ENCODE measurements at places on chromosomes 5 and 9. TPM values are rescaled to one million over a fixed set of nuclear protein-coding genes. Genes with fewer than 3 reads are reported as not detected.

DNA sequence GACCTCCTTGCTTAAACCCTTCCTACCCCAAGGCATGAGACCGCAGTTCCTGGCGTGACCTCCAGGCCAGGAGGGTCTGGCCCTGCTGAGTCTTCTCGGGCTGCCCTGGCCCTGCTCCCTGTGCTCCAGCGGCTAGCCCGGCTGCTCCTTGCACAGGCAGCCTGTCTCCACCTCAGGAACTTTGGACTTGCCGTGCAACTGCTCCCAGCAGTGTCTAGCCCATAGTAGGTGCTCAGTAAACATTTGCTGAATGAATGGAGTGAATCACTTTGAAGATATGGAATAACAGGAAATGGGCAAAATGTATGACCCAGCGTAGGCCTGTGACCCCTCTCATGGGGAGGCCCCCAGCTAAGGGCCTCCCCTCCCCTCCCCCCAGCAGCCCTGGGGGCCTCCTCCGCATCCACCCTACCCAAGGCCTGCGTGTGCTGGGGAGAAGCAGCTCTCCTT, 127.1 kb downstream of the ZNF354C start:
- ATAC-seq: no peak

DNA sequence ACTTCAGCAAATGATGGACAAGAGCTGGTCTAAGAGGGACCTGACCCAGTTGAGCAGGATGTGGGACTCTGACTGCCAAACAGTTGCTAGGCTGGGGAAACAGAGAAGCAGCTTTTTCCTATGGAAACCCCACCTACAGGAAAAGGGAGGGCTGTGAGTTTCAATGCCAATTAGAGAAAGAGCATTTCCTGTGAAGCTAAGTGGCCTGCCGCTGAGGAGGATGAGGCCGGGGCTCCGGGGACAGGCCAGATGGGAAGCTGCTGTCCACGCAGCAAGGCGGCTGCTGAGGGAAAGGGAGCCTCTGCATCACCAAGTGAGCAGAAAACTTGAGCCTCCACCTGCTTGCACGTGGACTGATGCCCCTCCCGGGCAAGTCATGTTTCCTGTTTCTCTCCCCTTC, at the start of gene PCDH12:
Gene PCDH12 (minus strand): TSS at position 90 of the 400 bp plus-strand sequence. CDS start 351 bp downstream, outside the sequence.
- peak; percentile 53 for ATAC-seq

GRCh38 chr9:117744856-117745389, 40.7 kb downstream of the TLR4 start:
- peak; percentile 33 for ATAC-seq

DNA sequence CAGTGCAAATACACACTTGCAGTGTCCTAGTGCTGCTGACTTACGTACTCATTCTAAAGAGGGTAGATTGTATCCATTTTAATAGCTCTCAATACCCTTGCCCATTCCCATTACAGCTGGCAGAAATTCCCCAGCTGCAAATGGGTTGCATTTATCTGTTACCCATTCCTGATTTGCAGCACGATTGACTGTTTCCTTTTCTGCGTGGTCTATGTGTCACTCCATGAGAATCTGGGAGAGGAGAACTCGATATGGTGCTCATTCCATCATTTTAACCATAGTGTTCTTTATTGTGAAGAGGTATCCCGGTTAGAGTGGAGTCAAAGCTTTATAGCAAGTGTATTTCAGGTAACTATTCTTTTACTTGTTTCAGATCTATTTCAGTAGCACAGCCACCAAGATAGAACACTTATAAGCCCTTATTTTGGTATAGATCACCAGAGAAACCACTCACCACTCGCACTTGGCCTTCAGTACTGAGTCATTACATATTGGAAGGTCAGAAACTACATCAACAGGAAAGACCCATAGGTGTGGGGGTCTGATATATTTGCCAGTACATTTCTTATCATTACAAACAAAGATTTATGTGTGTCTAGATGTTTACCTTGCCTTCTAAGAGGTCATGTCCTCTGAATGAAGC, 139.5 kb downstream of the MUSK start:
- ATAC-seq: no peak

DNA sequence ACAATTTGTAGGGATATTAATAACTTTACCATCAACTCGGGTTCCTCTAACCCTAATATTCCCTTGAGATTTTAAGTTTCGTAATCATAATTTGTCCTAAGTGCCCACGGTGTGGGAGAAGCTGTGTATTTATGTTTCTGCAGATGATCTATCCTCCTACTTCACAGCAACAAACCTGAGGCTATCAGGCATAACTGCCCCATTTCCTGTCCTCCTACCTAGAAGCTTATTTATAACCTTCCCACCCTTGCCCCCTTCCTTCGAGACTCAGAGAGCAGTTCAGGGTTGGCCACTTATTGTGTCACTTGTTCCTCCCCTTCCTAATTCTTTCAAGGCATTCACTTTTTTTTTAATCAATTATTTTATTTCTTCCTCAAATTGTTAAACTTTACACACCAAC, 29.6 kb upstream of the LCP2 start:
- no peak for ATAC-seq

GRCh38 chr9:12816656-12817101, 41.9 kb downstream of the LURAP1L start:
- no peak for ATAC-seq

DNA sequence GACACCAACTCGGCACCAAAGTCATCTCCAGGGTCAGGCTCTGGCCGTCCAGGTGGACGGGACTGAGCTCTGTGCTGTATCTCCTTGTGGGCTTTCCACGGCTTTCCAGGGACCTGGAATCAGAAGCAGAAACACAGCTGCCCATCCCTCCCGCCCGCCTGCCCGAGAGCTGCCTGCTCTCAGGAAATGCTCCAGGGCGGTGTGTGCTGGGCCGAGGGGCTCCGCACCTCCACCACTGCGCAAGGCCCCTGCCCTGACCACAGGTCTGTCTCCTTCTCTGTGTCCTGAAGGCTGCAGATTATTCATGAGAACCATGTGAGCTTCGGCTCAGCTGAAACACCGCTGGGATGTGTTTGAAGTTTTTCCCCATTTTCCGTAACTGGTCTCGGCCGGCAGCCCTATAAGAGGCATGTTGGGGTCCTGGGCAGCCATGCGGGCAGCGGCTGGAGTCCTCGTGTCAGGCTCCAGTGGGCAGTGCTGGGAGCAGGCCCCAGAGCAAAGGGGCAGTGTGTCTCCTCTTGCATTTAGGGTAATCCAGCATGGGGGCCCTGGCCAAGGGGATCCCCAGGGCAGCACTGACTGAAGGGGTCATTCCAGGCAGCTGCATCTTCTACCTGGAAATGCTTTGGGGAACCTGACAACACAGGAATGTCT, 22.8 kb downstream of the NKD2 start:
- no peak for ATAC-seq

DNA sequence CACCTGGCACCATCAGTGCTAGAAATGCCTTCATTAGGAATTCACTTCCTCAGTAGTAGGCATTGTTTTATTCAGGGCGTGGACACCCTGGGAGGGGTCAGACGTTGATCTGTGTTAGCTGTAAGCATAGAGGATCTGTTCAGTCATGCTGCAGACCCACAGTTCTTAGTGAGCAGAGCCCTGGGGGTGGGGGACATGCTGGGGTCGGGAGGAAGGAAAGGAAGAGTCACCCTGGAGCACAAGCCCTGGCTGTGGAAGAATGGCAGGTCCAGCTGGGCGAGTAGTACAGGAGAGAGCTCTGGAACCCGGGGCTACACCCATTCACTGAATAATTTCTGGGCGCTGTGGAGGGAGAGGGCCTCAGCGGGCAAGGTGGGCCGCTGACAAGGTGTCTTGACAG, 172.5 kb downstream of the FSTL4 start:
- ATAC-seq: no peak

- no peak for ATAC-seq
Measured at GRCh38 chr5:16057277-16057676, 122.3 kb downstream of the MARCHF11 start.

DNA sequence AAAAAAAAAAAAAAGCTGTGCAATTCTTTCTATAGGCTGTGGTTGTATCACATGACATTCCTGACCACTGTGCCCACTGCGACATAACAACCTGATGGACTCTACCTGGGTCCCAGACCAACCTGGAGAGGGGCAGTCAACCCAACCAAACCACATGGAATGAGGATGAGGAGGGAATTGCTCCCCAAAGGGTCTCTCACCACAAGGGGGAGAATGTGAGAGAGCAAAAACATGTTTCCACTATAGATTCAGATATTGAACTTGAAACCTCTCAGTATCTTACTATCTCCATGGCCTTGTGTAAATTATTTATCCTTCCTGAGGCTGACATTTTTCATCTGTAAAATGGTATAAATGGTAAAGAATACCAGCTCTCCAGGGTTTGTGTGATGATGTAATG, 66.9 kb upstream of the SV2C start:
- ATAC-seq: no peak

GRCh38 chr9:91530829-91531228, 107.2 kb upstream of the NFIL3 start:
- ATAC-seq: no peak

- ATAC-seq: no peak
Measured at GRCh38 chr5:136208916-136209315, 16.0 kb upstream of the SMIM32 start.

DNA sequence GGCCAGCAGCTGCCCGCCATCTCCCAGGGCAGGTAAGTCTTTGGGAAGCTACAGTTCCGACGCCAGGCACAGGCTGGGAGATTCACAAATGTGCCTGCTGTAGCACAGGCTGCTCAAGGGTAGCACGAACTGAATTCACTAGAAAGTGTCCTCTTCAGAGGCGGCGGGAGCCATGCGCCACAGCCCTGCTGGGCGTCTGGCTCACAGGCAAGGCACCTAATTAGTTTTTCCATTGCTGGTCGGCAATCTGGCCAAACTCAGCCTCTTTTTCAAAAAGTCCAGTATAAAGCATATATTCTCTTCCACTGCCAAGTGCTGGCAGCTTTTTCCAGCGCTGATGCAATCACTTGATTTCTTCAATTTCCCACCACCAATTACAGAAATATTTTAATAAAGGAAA, 128.9 kb upstream of the RAPGEF1 start:
- ATAC-seq: no peak

- ATAC-seq: no peak
Measured at GRCh38 chr5:160315968-160316367, 3.6 kb upstream of the CCNJL start.

DNA sequence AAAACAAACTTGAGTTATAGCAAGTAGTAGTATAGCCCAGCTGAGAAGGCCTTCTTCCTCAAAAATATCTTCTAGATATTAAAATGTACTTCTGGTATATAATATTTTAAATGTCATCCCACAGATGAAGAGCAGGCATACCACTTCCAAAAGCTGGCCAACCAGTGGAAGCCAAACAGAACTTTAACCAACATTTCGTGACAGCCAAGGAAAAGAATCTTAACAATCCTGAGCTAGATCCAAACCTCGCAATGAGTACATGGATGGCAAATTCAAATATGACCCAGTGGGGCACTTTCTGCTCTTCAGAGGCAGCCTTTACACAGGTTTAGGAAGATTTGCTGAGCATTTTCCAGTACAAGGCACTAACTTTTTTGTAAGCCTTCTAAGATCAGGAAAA, 91.8 kb upstream of the ACO1 start:
- no peak for ATAC-seq

- no peak for ATAC-seq
Measured at GRCh38 chr5:64688391-64688790, 1.9 kb upstream of the SHISAL2B start.

DNA sequence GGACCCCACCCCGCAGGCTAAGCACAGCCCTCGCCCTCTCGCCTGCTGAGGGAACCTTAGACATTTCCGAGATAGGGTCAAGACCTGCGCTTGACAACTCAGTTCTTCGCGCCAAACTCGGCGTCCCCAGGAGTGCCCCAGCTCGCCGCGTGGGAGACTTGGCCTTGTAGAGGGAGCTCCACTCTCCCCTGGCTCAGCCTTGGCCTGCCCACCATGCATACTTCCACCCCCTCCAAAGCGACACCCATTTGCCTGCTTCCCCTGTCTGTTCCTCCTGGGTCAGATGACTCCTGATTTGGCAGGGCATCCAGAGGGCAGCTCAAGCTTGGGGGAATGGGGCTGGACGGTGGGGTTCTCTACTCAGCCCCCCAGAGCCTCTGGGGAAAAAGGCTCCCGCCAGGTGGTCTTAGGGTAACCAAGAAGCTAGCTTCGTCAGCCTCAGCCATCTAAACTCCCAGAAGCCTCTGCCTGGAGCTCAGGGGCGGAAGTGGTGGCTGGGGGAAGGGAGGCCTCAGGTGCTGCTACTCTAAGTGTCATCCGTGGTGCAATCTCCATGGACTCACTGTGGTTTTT, 560 bp downstream of the DOCK2 start:
- peak; percentile 10 for ATAC-seq

DNA sequence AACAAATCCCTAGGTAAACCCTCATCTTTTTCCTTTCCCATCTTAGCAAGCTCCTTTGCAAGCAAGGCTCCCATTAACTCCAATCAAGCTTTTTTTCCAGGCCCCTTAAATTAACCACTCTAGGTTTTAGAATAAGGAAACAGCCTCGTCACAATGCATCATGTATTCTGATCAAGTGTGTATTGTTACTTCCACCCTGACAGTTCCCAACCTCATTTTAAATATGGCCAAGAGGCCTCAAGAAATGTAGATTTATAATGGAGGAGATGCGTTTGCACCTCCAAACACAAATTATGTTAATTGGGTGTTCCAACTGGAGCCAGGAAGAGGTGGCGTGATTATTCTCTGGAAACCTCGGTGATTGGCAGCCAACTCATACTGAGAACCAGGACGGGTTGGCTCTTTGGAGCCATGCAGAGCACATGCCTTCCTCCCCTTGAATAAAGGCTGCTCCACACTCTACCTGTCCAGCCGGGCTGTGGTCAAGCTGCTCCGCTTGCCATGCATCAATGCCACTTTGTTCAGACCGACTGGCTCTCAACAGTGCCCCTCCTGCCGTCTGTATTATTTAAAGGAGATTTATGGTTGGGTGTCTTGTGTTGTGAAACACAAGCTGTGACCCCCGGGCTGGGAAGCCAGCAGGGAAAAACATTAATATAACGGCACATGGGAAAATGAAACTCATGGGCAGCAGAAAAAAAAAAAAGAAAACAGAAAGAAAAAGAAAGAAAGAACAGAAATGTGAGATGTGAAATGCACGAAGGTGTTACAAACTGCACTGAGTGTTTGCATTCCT, 191.1 kb downstream of the EBF1 start:
- no peak for ATAC-seq

GRCh38 chr5:65262649-65263059, 219.1 kb downstream of the ADAMTS6 start:
- ATAC-seq: no peak

DPYSL3 gene
- total RNA-seq: 241 TPM

TAF1L gene
- not detected for total RNA-seq

C6 gene
- total RNA-seq: 2.2 TPM

TNFSF15 gene
- total RNA-seq: 0.27 TPM

GPBP1 gene
- total RNA-seq: 55.5 TPM

PCDHB7 gene
- total RNA-seq: 3.0 TPM

GCNT1 gene
- 5.7 TPM for total RNA-seq

TLX3 gene
- not detected for total RNA-seq

TMEM232 gene
- total RNA-seq: 5.1 TPM

PFN3 gene
- not detected for total RNA-seq

DNAI1 gene
- total RNA-seq: not detected

HMCN2 gene
- 12.1 TPM for total RNA-seq

ENG gene
- 50.3 TPM for total RNA-seq

SGCD gene
- 30.6 TPM for total RNA-seq

JAKMIP2 gene
- total RNA-seq: 0.62 TPM

PLAC8L1 gene
- total RNA-seq: not detected

HTR4 gene
- not detected for total RNA-seq

ODF2 gene
- 26.7 TPM for total RNA-seq

DIMT1 gene
- total RNA-seq: 21.9 TPM

AFAP1L1 gene
- total RNA-seq: 20.6 TPM

CNTFR gene
- total RNA-seq: 0.47 TPM

Data from gastroesophageal sphincter (tissue), 4 donors.